ENCODE measurements at places on chromosomes 7 and 10.

GRCh38 chr7:130884437-130885417 lies 150.7 kb upstream of the KLF14 start:
- DNase-seq, result no peak

DNA sequence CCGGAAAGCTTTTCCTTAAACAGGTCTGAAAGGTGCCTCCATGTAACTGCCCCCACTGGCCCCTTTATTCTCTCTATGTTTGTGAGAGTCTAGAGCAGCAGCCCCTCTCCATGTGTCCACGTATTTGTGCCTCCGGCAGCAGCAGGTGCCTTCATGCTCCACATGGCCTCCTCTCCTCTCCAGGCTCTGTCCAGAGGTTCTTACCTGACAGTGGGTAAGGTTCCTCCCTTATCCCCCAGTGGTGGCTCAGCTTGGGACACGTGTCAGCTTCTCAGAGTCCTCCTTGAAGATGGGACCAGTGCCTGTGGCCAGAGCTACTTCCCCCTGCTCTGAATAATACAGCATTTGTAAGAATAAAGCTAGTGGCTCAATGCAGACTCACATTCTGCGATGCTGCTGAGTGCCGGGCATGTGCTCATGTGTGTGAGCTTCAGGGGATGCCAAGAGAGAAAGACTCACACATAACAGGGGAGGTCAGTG lies 7.9 kb downstream of the CALML3 start:
- DNase-seq, result no peak

DNA sequence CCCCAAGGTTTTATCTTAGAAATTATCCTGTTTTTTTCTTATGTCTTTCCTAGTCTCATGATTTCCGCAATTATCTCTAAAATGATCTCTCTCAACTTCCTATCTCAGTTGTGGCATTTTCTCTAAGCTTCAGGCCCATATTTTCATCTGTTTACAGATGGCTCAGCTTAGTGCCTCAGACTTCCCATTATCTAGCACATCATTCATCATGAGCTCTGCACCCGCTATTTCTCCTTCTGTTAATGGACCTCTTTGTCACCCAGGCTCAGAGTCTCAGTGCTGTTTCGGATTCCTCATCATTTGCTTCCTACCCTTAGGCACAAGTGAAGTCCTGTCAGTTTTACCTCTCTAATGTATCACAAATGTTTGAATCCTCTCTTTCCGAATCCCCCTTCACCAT lies 84.1 kb downstream of the BMPR1A start:
- DNase-seq, result no peak

DNA sequence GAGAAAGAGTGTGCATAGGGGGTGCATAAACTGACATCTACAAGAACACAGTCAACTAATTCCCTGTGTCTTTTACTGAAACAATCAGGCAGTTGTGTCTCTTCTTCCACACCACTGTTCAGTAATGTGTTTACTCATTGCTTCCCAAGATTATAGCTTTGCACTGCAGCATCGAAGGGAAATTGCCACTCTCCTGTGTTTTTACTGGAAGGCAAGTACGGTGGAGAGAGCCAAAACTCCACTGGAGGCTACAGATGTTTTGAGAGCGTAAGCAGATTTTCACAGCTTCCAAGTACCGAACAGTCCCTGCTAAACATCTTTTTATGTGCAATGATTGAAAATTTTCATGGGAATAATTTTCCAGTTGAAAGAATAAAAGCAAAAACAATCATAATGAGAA lies 510.5 kb upstream of the AKR1E2 start:
- DNase-seq, result no peak

GRCh38 chr7:25619381-25619780 lies 391.1 kb upstream of the NPVF start:
- DNase-seq, result no peak

DNA sequence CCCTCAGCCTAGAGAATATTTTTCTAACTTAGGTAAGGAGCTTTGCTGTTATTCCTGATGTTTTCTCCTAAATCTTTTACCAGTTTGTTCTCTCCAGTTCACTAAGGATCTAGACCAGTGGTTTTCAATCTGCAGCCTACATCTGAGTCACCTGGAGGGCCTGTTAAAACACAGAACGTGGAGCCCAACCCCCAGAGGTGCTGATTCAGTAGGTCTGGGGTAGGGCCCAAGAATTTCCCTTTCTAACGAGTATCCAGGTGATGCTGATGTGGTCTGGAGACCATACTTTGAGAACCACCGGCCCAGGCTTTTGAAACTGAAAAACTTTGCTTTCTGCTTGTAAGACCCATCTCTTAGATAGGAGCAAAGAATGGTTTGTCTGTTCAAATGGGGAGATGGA lies 51.2 kb upstream of the KMT2E start:
- DNase-seq, result no peak

Data from CD4-positive, alpha-beta T cell treated with Interleukin-21 for 1 hour (primary cell).